NCI-H526 treated with DMSO at 0.1 percent for 48 hours (cell line): ENCODE measurements at places on chromosomes 1 and 21.

- DNase-seq: no peak
These were observed 14.7 kb upstream of the TNFRSF8 start for GRCh38 chr1:12048372-12048771.

- peak; percentile 47 for DNase-seq
These were observed at the start of gene NPR1 for GRCh38 chr1:153678519-153679336. NPR1 (plus strand) TSS chr1:153678688; CDS start chr1:153679109, 421 bp downstream.

GRCh38 chr1:220335668-220336067 is 63.4 kb upstream of the RAB3GAP2 start:
- no peak for DNase-seq

GRCh38 chr1:205600085-205600484 is 31.7 kb downstream of the ELK4 start:
- DNase-seq: no peak

- no peak for DNase-seq
These were observed 397.4 kb downstream of the PTPRU start for GRCh38 chr1:29633771-29634170.

DNA sequence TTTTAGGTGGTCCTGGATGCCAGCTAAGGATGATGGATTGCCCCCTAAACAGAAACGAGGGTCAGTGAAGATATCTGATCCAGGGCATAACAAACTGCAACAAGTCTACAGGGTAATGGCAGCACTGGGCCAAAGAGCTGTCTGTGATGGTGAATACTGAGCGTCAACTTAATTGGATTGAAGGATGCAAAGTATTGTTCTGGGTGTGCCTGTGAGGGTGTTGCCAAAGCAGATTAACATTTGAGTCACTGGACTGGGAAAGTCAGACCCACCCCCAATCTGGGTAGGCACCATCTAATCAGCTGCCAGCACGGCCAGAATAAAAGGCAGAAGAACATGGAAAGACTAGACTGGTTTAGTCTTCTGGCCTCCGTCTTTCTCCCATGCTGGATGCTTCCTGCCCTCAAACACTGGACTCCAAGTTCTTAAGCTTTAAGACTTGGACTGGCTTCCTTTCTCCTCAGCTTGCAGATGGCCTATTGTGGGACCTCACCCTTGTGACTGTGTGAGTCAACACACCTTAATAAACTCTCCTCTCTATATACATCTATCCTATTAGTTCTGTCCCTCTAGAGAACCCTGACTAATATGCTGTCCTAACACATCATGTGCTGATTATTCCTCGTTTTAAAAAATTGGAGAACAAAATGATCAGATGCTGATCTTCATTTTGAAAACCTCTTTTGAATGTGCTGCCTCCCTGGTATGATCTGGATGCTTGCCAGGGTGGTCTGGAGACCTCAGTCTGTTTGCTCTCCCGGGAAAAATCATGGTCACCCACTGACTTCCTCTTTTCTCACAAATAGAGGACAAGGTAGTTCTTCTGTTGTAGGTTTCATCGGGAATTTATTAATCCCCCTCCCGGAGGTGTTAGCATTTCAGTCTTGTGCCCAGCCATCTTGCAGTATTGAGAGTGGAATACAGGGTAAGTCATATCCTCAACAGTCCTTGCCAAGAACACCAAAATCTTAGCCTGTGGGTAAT is 234.7 kb downstream of the SETD4 start:
- no peak for DNase-seq

DNA sequence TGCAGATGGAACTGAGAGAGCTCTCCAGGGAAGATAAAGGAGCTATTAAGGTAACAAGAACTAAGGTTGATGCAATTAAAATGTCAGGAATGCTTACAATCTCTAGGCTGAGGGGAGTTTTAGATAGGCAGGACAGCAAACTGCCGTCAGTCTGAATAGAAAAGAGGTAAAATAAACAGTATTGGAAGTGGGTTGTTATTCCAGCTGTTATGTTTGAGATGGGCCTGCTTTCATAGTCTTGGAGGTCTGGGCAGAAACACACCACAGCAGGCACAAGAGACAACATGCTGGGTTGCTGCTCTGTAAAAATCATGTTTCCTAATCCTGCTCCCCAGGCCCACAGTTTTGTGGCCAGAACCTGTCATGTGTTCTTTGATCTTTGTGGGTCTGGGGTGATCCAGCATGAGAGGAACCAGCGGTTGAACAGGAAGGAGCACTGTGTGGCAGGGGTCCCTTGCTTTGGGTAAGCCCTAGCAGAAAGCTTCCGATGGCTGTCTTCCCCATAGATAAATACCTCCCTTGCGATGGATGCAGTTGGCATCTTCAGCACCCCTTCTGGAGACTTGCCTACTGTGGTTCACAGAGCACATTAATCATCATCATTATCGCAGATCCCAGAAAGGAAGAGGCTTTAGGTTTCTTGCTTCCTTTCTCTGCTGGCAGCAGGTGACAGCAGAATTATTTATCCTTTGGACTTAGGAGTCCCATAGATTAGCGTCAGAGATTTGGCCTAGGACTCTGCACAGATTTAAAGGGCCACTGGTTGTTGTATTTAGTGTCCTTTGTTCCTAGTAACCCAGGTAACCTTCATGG is 97.1 kb downstream of the AK5 start:
- DNase-seq: no peak

GRCh38 chr1:88204612-88205167 is 479.4 kb upstream of the PKN2 start:
- peak; percentile 84 for DNase-seq

DNA sequence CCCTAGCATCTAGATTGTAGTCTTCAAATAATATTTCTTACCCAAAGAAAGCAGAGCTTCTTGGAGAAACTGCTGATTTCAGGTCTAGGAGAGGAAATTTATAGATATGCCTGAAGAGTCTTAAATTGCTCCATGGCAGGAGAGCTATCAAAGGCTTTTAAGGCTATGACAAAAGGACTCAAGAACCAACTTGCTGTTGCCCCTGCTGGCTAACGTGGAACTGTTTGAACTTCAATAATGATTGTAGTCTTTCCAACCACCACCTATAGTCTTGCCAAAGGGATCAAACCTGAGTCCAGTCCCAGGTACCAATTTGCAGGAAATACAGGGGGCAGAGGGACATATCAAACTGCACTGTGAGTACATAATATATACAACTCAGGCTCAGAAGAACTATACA is 336.2 kb upstream of the ESRRG start:
- no peak for DNase-seq

- no peak for DNase-seq
These were observed 3.9 kb downstream of the ZBTB8B start for GRCh38 chr1:32468791-32469190.
